ENCODE measurements at places on chromosomes 6 and 20.

DNA sequence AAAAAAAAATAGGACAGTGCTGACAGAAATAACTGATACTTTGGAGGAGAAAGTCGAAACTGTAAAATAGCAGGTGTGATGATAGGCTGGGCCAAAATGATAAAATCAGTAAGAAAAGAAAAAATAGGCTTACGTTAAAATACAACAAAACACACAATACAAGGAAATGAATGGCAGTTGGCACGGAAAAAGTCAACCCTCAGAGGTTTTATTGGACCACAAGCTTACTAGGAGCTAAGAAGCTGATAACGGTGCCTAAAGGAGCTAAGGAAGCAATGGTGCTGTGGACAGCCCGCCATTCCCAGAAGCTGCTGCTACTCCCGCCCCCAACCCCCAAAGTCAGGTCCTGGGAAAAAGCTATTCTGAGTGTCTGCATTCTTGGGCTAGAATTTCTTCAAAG lies 55.9 kb upstream of the RNF146 start:
- DNase-seq: no peak

DNA sequence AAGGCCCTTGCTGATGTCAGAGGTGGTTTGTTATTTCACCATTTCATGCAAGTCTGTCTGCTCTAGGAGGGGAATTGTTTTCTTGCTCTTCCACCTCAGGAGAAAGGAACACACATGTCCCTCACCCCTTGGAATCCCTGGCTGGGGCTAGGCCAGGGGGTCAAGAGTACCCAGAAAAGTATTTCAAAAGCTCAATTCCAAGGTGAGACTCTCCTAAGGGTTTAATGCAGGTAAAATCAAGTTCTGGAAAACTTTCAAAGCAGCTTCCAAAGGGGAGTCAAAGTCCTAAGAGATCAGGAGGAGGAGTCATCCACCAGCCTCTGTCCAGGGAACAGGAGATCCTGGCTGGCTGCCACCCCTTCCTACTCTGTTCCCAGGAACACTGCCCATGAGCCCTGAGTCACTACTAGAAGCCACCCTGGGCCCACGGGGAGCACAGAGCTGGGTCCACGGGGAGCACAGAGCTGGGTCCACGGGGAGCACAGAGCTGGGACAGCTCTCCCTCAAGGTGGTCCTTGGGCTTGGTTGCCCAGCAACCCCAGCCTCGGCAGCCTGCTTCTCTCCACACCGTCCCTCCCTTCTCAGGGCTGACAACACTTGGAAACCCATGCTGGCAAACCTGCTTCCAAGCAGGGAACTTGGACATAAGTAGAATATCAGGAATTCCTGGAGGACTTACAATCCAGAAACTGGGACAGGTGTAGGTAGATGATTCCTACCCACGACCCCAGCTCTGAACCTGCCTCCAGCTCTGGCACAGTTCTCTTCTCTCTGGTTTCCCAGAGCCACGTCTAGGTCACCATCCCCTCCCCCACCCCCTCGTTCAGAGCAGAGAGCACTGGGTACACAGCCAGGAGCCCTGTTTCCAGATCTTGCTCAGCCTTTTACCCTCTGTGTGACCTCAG lies 35.3 kb upstream of the CDKN1A start:
- DNase-seq: peak; percentile 82

- DNase-seq: no peak
Measured at GRCh38 chr20:1336699-1337367, 7.9 kb upstream of the SDCBP2 start.

DNA sequence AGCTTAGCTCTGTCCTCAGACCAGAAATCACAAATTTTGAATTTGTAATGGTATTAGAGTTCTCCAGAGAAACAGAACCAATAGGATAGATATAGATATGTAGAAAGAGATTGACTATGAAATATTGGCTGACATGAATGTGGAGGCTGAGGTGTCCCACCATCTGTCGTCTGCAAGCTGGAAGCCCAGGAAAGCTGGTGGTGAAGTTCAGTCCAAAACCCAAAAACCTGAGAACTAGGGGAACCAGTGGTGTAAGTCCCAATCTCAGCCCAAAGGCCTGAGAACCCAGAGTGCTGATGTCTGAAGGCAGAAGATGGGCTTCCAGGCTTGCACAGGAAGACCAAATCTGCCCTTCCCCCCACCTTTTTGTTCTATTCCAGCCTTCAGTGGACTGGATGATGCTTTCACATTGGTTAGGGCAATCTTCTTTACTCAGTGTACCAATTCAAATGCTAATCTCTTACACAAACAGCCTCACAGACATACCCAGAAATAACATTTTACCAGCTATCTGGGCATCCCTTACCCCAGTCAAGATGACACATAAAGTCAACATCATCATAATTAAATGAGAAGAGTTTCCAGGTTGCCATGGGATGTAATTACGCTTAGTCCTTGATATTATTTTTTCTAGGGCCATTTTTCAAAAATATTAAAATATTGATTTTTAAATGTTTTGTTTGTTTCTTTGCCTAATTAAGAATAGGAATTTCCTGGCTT lies 570.8 kb downstream of the UTRN start:
- no peak for DNase-seq

DNA sequence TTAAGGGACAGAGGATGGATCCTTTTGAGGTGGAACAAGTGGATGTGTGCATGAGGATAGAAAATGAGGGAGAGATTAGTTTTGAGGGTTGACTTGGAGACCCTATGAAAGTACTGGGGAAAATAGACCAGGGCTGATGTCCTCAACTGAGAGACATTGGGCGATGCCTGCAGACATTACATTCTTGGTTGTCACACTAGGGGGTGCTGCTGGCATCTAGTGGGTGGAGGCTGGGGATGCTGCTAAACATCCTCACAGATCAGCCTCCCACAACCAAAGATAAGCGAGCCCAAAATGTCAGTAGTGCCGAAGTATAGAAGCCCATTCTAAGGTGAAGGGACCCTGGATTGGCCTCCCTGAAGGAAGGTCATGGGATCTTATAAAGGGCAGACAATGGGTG lies 63.3 kb downstream of the MOCS1 start:
- DNase-seq: no peak
